CD4-positive, alpha-beta T cell treated with Interleukin-12 subunit alpha and Interleukin-12 subunit beta, for 1 hour (primary cell): ENCODE measurements at places on chromosomes 13 and 19.
A peak's percentile ranks its signal among the peaks of the same experiment; 100 is the strongest.

GRCh38 chr13:99469041-99469440 is 32.2 kb upstream of the TM9SF2 start:
- DNase-seq = no peak

DNA sequence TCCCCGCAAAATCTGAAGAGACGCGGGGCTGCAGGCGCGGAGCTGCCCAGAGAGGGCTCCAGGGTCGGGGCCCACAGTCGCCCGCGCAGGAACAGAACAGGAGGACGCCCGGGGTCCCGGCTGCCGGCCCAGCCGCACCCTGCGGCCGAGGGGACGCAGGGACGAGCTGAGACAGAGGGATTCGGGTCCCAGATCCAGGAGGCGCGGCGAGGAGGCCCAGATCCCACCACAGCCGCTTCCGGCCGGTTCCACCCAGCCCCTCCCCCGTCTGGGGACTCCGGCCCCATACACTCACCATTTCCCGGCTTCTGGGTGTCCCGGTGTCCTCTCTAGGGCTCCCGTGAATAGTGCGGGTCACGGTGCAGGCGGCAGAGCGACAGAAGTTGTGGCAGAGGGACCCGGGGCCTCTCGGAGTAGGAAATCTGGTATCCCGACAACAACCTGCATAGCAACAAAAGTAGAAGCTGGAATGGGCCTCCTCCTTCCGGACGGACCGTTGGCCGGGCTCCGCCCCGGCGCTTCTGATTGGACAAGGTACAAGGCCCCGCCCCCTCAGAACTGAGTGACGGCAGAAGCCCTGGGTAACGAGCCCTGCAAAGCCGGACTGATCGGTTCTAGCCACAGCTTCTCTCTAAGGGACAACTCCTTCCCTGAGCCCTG is at the start of gene ZNF20:
Gene ZNF20, minus strand, starts transcription at position 466 of the 660 bp plus-strand sequence. Its CDS starts 168 bp downstream, at position 298.
- peak; percentile 91 for DNase-seq

GRCh38 chr13:111110054-111110453 is 5.1 kb upstream of the ARHGEF7 start:
- no peak for DNase-seq

DNA sequence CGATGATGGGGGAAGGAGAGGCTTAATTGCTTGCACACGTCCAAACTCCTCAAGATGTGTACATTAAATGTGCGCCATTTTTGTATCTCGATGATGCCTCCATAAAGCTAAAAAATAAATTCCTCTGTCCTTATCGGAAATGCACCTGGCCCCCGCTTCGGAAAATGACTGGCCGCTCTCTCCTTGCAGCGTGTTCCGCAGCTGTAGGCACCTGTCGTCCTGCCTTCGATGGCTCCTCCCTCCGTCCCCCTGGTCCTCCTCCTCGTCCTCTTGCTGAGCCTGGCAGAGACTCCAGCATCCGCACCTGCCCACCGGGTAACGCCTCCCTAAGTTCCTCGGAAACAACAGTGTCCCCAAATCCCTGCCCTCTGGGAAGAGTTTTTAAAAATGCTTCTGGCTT is 1.1 kb downstream of the GALP start:
- DNase-seq = no peak

DNA sequence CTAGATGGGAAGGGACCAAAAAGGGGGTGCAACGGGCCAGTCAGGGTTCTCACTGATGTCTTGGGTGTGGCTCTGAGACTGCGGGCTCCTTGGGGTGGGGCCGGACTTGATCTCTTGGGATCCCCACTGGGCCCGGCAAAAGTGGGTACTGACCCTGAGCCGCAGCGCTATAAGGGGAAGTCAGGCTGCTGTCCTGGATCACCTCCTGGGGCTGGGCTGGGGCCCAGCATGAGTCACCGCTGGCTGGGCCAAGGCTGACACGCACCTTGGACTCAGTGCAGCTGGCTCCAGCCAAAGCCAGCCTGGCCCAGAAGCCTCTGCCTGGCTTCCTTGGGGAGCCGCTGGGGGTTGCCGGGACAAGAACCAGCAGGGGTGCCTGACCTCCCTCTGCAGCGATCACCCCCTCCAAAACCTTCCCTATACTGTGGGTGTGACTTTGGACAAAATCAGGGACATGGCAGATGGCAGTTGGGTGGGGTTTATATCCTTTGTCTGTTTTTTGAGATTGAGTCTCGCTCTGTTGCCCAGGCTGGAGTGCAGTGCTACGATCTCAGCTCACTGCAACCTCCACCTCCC is 617 bp upstream of the IQCN start:
- peak; percentile 51 for DNase-seq

DNA sequence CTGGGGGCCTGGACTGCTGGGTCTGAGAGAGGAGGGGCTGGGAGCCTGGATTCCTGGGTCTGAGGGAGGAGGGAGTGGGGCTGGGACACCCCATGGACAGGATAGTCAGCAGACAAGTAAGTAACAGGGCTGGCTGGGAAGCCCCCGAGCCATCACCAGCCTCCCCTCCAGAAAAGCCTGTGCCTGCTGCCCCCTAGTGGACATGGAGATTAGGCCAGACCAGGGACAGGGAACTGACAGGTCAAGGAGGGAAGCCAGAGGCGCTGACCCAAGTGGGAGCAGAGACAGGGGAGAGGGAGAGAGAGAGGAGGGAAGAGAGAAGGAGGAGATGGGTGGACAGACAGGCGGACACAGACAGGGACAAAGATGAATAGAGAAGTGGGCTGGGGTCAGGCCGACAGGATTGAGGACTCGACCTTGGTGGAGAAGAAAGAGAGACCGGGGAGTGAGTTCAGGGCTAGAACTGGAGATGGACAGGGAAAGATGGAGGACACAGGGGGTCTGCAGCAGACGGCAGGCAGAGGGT is 6.7 kb upstream of the ERFL start:
- peak; percentile 84 for DNase-seq

DNA sequence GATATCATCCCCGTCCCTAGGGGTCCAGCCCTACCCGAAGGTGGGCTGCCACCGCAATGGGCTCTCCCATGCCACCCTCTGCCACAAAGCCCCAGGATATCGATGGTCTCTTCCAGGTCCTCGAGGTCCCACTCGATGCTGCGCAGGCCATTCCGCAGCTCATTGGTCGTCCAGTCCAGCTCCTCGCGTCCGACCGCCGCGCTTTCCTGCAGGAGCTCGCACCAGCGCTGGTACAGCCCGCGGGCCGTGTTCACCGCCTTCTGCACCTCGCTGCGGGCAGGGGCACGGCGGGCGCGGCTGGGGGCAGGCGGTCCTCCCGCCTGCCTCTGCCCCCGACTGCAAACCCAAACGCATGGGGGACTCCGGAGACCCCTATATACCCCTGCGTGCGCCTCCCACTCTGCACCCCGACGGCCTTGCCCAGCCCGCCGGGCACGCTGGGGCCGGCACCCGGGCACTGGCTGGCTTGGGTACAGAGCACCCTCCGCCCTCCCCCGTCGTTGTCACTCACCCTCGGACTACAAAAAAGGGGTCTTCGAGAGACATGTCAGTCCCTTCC is 468 bp downstream of the STX10 start:
- DNase-seq = no peak

DNA sequence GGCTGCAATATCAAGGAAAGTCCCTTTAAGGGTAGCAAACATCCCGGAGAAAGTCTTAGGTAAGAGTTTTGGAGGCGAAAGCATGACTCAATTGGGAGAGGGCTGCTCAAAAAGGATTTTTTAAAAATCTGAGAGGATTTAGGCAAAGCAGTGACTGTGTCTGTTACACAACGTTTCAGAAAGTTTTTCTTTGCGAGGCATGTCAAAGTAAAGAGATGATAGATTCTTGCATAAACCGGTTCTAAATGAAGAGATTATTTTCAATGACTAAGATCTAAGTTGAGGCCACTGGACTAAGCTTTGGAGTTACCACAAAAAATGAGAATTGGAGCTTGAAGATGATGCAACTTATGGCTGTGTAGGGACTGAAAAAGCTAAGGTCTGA is 43.7 kb upstream of the ENOX1 start:
- DNase-seq = no peak
